Fibroblast of skin of left quadriceps (primary cell): ENCODE measurements at places on chromosomes 4 and X.

DNA sequence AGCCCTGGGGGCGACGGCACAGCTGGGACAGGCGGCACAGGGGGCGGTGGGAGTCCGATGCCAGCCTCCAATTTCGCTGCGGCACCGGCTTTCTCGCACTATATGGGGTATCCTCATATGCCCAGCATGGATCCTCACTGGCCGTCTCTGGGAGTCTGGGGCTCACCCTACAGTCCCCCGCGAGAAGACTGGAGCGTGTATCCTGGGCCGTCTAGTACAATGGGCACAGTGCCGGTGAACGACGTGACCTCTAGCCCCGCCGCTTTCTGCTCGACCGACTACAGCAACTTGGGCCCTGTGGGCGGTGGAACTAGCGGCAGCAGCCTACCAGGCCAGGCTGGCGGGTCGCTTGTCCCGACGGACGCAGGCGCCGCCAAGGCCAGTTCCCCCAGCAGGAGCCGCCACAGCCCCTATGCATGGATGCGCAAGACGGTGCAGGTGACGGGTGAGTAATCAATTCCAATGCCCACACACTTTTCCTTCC, 500 bp downstream of the CDX4 start:
- DNase-seq = no peak

- DNase-seq = no peak
Measured at GRCh38 chrX:132533409-132533808, 44.6 kb upstream of the MBNL3 start.

- no peak for DNase-seq
Measured at GRCh38 chr4:13762130-13762529, 134.6 kb upstream of the BOD1L1 start.

- DNase-seq = no peak
Measured at GRCh38 chrX:42602136-42602535, 175.8 kb downstream of the PPP1R2C start.

DNA sequence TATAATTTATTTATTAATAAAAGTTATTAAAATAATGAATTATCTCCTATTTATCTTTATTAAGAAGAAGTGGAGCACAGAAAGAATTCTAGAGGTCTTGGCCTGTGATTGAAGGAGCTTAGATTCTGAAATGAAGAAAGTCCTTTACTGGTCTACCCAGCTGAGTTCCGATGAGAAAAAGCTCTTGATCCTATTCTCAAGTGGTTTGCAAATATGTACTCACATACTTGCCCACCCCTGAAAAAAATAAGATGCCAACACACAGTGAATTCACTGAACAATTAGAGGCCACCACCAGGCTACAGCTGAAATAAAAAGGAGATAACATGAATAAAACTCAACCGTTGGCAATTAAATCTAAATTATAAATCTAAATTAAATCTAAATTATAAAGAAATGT, 253.4 kb downstream of the MAPK10 start:
- DNase-seq = no peak

DNA sequence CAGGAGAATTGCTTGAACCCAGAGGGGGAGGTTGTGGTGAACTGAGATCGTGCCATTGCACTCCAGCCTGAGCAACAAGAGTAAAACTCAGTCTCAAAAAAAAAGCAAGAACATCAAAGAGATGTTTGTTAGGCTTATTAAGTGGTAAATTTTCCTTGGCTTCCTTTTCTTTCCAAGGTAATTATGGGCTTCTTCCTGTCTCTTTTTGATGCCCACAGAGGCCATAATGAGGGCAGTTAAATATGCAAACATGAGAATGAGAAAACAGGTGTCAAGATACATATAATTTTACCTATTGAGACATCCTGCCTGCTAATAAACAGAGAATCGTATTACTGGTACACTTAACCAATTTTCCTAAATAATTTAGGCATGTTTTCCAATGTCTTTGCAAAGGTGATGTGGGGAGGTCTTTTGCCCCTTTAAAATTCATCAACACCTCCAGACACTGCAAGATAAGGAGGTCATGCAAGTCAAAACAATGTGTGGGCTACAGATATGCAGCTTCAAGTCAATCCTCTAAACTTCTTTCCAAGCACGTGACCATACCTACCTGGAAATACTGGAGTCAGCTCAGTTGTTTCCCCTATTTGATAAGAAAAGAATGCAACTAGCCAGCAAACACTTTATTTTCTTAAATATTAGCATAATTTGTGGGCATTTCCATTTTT, 2.7 kb downstream of the SLC39A8 start:
- no peak for DNase-seq

GRCh38 chrX:71870208-71871098, 40.2 kb upstream of the NHSL2 start:
- no peak for DNase-seq
